ENCODE measurements at places on chromosomes 6 and 20. TPM values are rescaled to one million over a fixed set of nuclear protein-coding genes. Genes with fewer than 3 reads are reported as not detected.

FAM50B gene
- 6.5 TPM for total RNA-seq

BANF2 gene
- not detected for total RNA-seq

ADTRP gene
- 12.8 TPM for total RNA-seq

EEF1A2 gene
- total RNA-seq: 0.96 TPM

RPS10 gene
- 7,268 TPM for total RNA-seq

CD109 gene
- 95.9 TPM for total RNA-seq

ADGRF1 gene
- total RNA-seq: 6.7 TPM

SUMO4 gene
- total RNA-seq: under 0.01 TPM

GDAP1L1 gene
- total RNA-seq: not detected

BCAS1 gene
- not detected for total RNA-seq

FAM209B gene
- not detected for total RNA-seq

ADRM1 gene
- total RNA-seq: 152 TPM

PNLDC1 gene
- under 0.01 TPM for total RNA-seq

GNMT gene
- total RNA-seq: not detected

BPIFB3 gene
- total RNA-seq: not detected

MAFB gene
- 1.5 TPM for total RNA-seq

CYP39A1 gene
- 2.4 TPM for total RNA-seq

ZFP64 gene
- 47.5 TPM for total RNA-seq

CNKSR3 gene
- 5.3 TPM for total RNA-seq
